Ammon's horn (tissue), 1 donor: ENCODE measurements at places on chromosomes 12 and 14.

DNA sequence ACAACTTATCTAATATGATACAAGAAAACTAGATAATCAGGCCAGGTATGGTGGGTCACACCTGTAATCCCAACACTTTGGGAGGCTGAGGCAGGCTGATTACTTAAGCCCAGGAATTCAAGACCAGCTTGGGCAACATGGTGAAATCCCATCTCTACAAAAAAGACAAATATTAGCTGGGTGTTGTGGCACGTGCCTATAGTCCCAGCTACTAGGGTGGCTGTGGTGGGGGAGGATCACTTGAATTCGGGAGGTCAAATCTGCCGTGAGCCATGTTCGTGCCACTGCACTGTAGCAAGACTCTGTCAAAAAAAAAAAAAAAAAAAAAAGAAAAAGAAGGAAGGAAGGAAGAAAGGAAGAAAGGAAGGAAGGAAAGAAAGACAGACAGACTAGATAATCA, 27.0 kb downstream of the ZCRB1 start:
- DNase-seq, result no peak

- peak; percentile 57 for DNase-seq
Measured at GRCh38 chr12:49098035-49098451, 3.4 kb upstream of the DHH start.

DNA sequence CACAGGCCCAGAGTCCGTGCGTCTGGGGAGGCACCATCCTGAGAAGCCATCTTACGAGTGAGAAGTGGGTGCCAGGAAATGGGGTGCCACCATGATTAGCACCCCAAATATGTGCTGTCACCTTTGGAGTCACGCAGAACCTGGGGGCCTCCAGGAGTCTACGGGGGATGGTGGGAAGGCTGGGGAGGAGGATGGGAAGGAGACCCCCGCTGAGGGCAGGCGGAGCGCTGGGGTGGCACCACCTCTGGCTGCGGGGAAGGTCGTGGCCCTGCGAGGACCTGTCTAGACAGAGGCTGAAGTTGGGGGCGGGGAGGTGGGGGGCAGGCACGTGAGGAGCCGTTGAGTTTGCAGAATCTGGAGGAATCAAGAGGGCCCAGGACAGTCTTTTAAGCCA, 42.6 kb upstream of the FBRSL1 start:
- DNase-seq, result no peak

- no peak for DNase-seq
Measured at GRCh38 chr14:78927261-78927660, 757.1 kb downstream of the NRXN3 start.

DNA sequence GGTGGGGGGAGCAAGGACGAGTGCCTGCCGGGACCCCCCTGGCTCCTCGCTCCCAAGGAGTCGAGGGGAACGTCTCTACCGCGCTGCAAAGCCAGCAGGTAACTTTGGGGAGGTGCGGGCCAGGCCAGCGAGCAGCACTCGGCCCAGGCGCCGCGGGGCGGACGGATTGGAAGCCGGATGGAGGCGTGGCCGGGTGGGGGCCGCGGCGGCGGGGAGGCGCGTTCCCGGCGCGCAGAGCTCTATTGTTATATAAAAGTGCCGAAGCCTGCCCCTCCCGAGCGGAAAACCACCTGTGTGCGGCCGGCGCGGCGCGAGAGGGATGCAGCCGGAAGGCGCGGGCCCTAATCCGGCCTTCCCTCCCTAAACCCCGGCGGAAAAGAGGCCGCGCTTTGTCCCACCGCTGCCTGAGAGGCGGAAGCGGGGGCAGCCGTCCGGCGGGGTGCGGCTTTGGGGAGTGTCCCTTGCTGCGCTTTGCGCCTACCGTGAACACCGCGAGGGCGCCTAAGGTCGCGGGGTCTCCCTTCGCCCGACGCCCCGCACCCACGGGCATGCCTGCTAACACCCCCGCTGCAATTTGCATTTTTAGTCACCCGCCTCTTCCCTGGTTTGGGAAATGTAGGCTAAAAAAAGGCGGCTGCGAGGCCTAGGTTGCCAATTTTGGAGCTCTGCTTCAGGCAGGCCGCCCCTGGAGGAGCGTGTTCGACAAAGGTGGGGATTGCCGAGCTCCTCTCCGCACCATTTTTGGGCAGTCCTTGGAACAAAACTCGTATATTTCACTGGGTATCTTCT, 1.7 kb upstream of the DUSP6 start:
- DNase-seq, result peak; percentile 30

DNA sequence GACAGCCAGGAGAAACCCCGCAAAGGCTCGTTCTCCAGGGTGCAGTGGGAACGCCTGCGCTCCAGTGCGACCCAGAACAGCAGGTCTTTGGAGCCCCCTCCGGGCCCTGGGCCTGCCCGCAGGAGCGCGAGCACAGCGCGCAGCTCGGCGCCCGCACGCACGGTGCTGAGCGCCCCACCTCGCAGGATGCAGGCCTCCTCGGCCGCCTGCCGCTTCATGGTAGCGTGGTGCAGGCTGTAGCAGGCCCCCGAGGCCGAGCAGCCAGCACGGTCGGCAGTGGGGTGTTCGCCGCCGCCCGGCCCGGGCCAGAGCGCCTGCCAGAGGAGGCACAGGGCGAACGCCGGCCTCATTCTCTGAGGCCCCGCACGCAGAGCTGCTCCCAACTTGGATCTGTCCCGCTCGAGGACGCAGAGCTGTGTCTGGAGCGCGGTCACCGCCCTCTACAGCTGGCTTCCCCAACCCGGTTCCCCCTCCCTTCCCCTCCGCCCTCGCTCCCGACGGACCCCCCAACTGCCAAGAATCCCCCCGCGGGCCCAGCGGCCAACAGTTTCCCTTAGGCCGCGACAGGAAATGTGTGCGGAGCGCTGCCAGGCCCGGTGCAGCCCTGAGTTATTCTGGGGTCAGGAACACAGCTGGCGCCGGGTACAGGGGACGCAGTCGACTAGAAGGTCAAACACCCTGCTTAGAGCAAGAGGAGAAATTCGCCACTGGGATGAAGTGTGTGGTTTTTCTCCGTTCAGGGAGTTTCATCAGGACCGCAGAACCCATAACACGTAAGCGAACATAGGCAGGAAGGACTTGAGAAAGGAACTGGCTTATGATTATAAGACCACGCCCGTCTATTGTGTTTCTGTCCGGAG, at the start of gene CLEC14A:
TSS of gene CLEC14A (minus strand) at position 421 of the 860 bp plus-strand sequence. CDS start at position 350, 71 bp downstream.
- no peak for DNase-seq

- no peak for DNase-seq
Measured at GRCh38 chr12:11561411-11561810, 88.1 kb upstream of the ETV6 start.

- peak; percentile 8 for DNase-seq
Measured at GRCh38 chr12:5200278-5201087, 156.8 kb downstream of the KCNA5 start.

DNA sequence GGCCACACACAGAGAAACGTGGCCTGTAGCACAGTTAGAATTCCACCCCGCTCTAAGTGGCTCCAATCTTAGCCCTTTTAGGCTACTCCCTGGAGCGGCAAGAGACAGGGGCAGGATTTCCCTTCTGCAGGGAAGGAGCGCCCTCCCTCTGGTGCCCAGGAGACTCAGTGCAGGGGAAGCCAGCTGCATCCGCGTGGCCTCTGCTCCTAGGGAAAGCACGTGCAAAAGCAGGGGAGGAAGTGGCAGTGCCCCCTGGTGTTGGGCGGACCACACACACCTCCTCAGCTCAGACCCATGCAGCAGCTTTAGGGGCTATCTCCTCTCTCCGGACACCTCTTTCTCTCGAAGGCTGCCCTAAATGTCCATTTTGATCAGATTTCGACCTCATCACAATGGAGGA, 50.0 kb downstream of the SPRING1 start:
- DNase-seq, result no peak

- peak; percentile 61 for DNase-seq
Measured at GRCh38 chr12:271161-271560, 8.5 kb upstream of the SLC6A13 start.

DNA sequence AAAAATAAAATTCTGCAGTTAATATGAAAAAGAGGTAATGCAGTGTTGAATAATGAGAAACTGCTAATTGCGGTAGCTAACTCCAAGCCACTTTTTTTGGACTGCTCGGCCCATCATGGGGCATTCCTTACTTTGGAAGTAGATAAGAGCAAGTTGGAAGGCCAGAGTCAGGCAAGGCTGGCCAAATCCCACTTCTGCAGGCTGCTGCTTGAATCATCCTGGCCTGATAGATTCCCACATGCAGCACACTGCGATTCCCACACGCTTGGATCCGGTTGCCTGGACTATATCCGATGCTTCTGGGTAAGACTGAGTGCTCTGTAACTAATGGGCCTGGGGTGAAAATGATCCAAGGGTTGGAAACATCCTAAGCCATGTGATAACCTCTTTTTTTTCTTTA, 10.6 kb downstream of the EIF2B2 start:
- DNase-seq, result no peak

GRCh38 chr14:81211844-81212243, 8.9 kb downstream of the GTF2A1 start:
- DNase-seq, result peak; percentile 66

GRCh38 chr14:73909681-73910080, 23.0 kb downstream of the ZNF410 start:
- DNase-seq, result no peak

DNA sequence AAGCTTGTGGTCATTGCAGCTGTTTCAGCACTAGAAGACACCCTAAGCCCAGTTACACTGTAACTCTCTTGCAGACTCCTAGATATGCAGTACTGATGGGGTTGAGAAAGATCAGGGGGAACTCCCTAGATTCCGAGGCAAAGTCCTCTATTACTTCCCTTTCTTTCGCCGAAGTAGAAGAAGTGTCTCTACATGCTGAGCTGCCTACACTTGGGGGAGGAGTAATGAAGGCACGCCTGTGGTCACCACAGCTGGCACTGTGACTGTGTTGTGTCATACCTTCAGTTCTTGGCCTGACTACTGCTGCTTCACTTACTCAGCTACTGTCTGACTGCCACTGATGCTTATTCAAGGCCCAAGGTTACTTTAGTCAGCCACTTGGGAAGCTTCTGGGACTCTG, 35.1 kb upstream of the RPL10L start:
- no peak for DNase-seq

GRCh38 chr12:75289753-75290152, 40.4 kb downstream of the CAPS2 start:
- no peak for DNase-seq

GRCh38 chr14:89616852-89617341, 199.9 kb upstream of the FOXN3 start:
- no peak for DNase-seq

DNA sequence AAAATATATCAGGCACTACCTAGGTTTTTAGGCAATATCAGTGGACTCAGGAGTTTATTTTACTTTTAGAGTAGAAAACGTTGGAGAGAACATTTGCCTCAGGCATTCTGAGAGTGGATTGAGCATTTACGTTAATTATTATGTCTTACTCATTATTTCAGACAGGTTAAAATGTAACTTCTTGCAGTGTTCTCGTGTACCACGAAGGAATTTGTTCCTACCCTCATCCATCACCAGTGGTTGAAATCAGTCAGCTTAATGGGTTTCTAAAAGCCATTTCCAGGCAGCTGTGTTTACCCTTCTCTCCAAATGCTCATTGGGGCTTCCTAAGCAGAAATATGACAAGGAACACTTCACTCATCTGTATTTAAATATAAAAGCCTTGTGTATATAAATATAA, 9.1 kb upstream of the LDHB start:
- DNase-seq, result no peak

- no peak for DNase-seq
Measured at GRCh38 chr12:115362339-115362976, 678.5 kb upstream of the TBX3 start.

- DNase-seq, result no peak
Measured at GRCh38 chr14:90091393-90091792, 29.6 kb downstream of the KCNK13 start.

DNA sequence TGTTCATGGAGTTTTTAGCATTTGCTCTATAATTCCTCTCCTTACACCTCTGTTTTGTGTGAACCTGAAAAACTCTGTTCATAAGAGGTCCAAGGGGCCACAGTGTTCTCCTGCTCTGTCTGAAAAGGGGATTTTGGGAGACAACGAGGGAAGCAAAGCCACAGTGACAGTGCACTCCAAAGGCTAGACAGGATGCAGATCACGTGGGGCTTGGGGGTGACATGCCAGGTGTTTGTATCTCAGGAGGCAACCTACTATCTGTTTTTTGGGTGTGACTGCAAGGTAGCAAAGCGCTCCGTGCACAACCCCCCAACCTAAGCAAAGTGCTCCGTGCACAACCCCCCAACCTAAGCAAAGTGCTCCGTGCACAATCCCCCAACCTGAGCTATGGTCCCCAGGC, 5.1 kb upstream of the CHD4 start:
- no peak for DNase-seq

- no peak for DNase-seq
Measured at GRCh38 chr14:96235426-96235825, 20.6 kb upstream of the BDKRB1 start.

DNA sequence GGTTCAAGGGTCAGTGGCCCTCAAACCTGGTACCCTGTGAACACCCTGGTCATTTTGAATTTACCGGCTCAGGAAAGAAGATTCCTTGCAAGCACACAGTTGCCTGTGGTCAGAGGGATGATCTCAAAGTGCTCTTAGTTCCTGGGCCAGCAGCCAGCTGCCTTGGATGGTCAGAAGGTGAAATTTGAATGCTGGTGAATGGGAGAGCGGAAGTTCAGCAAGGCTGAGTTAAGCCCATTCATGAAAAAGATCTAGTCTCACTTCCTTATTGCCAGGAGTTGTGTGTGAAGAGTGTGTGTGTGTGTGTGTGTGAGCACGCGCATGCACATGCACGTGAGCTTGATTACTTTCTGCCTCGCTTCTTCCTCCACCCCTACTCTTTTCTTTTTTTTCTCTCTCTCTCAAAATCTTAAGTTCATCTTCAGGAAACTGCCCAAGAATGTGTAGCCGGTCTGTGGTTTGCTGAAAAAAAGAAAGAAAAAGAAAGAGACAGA, 155.5 kb upstream of the CCND2 start:
- peak; percentile 75 for DNase-seq

GRCh38 chr14:101813171-101813759, 51.8 kb downstream of the PPP2R5C start:
- no peak for DNase-seq

- no peak for DNase-seq
Measured at GRCh38 chr14:64649383-64649998, 54.7 kb upstream of the PLEKHG3 start.

DNA sequence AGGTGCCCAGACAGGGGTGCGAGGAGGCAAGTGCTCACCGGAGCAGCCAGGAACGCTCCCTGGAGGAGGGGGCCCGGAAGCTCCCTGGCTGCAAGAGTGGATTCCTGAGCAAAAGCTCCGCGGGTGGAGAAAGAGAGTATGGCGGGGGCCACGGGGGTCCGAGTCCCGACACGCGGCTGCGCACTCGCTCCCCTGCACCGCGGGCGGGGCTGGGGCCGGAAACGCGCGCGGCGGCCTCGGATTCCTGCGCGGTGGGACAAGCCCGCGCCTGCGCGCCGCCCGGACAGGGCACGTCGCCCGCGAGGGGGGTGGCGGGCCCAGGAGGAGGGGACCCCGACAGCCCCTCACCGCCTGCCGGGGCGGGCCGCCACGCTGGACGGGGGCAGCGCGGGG, 27.8 kb upstream of the GPR132 start:
- no peak for DNase-seq
